ENCODE measurements at places on chromosomes 11 and 22.
A peak's percentile ranks its signal among the peaks of the same experiment; 100 is the strongest.

GRCh38 chr11:68632802-68633201 lies 51.5 kb upstream of the GAL start:
- DNase-seq = peak; percentile 79

- DNase-seq = no peak
Measured at GRCh38 chr11:34653851-34654482, 33.1 kb downstream of the EHF start.

- DNase-seq = no peak
Measured at GRCh38 chr11:104163100-104164027, 583 bp downstream of the PDGFD start.

GRCh38 chr11:41486424-41486823 lies 27.0 kb upstream of the LRRC4C start:
- no peak for DNase-seq

DNA sequence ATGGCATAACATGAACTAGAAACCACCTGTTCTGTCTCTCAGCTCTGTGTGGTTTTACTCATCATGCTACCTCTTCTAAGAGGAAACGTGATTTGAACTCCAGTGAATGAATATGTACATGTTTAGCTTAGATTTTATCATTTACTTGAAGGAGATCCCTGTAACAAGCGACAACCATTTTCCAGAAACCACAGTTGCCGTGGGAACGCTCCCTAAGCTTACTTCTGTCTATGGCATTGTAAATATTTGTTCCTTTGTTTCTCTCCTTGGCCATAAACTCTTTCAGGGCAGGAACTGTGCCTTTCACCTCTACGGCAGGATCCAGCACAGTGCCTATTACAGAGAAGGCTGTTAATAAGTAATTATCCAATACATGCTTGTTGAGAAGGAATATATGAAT lies 17.1 kb upstream of the TPH1 start:
- DNase-seq = no peak

- DNase-seq = no peak
Measured at GRCh38 chr22:29563652-29564460, 10.3 kb upstream of the THOC5 start.

DNA sequence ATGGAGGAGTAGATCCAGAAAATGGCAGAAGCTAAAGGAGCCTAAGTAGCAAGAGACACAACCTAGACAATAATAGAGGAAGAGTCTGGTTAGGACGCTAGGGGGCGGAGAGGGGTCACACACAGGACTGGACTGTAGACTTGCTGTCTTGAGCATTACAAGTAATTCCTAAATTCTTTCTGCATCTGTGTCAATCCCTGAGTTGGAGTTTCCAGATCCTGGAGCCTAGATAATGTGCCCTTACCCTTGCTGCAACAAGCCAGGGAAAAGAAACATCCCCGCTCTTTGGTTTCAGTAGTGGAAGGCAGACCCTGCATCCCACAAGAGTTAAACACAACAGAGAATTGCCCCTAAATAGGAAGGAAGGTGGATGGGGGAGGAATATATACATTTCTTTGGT lies 14.9 kb upstream of the CCDC73 start:
- peak; percentile 67 for DNase-seq

DNA sequence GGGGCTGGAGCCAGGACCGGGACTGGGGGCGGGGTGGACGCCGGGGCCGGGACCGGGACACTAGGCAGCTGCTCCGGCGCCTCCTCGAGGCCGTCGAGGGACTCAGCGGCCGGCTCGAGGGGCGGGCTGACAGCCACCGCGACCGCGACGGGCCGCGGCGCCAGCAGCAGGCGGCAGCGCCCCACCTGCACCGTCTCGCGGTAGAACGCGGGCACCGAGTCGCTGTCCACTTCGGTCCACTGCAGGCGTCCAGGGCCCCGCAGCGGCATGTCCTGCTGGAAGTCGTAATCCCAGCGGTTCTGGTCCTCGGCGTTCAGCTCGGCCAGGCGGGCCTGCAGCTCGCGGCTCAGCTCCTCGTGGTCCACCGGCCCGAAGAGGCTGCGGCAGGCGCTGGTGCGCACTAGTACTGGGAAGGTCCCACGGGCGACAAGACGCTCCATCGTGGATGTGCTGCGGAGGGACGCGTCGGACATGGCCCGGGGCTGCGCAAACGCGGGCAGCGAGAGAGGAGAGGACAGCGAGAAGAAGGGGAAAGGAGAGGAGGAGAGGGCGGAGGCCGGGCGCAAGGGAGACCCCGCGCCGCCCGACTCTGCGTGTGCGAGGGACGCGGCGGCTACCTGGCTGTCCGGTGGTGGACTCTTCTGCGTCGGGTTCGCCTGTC lies 428 bp downstream of the CDKN1C start:
- DNase-seq = no peak

- DNase-seq = no peak
Measured at GRCh38 chr11:81570669-81571068, 1163.0 kb downstream of the FAM181B start.

- no peak for DNase-seq
Measured at GRCh38 chr22:17570851-17571631, 7.7 kb downstream of the SLC25A18 start.

DNA sequence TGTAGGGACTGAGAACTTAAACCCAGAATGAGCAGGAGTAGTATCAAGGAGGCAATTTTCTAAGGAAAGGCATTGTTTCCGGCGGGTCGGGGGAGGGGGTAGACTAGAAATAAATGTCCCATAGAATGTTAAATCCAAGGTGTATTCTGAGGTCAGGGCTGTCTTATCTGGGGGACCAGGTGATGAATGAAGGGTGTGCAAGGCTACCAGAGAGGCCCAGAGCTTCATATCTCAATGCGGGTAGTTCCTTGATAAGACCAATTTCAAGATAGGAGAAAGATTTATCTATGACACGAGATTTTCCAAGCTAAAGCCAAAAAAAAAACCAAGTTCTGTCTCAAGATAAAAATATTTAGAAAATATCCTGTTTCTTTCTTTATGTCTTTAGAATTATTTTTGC lies 8.3 kb upstream of the RCE1 start:
- DNase-seq = no peak

DNA sequence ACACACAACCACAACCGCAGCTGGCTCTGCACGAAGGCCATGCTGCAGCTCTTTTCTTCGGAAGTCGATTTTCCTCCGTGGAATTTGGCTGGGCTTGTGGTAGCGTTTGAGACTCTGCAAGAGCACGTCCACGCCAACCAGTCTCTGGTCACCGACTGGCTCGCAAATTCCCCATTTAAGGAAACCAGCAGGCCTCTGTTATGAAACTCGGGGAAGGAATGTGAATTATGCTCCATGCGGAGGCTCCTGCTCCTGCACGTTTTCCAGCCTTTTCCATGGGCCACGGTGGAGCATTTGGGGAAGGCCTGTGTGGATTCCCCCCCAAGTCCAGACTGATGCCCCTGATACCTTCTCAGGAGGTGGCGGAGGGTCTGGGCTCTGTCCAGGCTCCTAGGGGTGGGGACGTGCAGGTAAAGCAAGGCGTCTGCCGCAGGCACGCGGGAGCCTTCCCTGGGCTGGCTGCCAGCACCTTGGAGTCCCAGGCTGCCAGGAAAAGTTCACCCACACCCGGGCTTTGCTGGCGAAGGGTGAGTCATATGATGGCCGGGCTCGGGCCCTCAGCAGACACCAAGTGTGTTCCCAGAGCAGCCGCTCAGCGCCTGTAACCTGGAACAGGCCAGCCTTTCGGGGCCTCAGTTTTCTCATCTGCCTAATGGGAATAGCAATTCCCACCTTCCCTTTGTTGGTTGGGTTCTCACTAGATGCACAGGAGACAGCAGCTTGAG lies 41.9 kb downstream of the LRP5 start:
- no peak for DNase-seq

Measured in SK-N-DZ (cell line).